Activated CD4-positive, CD25-positive, alpha-beta regulatory T cell (primary cell): ENCODE measurements at places on chromosomes 3 and 15.

GRCh38 chr3:27646896-27647295 is 75.2 kb downstream of the EOMES start:
- no peak for DNase-seq

- no peak for DNase-seq
These were observed 33.6 kb downstream of the RAF1 start for GRCh38 chr3:12630292-12630691.

- no peak for DNase-seq
These were observed 580 bp upstream of the MAGEF1 start for GRCh38 chr3:184712248-184713039.

DNA sequence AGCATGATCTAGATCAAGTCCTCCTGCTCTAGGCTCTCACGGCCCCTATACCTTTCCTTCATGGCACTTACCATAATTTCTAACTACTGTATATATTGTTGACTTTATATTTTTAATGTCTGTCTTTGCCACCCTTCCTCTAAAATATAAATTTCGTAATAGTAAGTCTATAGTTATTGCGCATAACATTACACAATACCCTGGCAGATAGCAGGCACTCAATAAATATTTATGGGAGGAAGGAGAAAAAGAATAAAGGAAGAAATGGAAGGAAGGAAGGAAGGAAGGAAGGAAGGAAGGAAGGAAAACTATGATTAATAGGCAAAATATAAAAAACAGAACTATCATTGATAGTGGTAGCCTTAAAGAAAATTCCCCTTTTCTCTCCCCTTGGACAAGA is 190.3 kb upstream of the LMCD1 start:
- DNase-seq = no peak

GRCh38 chr15:77012868-77013267 is 17.9 kb downstream of the PSTPIP1 start:
- no peak for DNase-seq

- no peak for DNase-seq
These were observed 171.9 kb downstream of the SYNPR start for GRCh38 chr3:63450023-63450422.

GRCh38 chr3:142726017-142726416 is 2.2 kb downstream of the TRPC1 start:
- no peak for DNase-seq

GRCh38 chr3:171533702-171534101 is 73.5 kb upstream of the TNIK start:
- DNase-seq = no peak

DNA sequence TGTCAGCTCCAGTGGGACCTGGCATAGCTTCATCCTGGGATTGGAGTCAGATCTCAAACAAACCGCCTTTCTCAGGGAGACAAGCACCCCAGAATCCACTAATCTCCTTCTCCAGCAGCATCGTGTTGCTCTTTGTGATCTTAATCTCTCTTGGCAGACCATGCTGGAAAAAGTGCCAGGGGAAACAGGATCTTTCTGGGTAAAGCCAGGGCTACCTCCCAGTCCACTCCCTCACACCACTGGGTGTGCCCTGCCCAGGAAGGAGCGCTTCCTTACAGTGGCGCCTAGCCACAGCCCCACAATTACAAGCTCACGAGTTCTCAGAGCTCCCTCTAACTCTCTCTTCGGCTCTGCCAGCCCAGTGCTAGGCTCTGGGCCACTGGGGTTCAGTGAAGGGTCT is 32.2 kb downstream of the RPLP1 start:
- DNase-seq = no peak

- no peak for DNase-seq
These were observed 7.9 kb downstream of the WDR5B start for GRCh38 chr3:122407946-122408345.

DNA sequence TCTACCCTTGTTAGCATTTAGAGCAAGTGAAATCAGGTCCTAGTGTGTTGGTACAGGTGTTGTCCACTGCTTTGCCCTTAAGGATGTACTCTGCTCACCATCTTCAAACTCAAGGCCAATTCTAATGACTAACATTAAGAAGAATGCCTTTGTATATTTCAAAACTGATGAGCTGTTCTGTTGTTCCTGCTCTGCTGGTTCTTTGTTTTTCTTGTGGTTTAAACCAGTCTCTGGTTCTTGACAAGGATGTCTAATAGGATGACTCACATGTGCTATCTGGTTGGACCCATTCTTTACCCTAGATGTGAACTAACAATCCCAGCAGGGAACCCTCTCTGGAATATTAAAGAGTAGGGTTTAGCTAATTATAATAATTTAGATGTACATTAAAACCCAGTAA is 17.3 kb downstream of the ABHD5 start:
- DNase-seq = no peak

- no peak for DNase-seq
These were observed 101.6 kb downstream of the MOBP start for GRCh38 chr3:39569095-39569494.

DNA sequence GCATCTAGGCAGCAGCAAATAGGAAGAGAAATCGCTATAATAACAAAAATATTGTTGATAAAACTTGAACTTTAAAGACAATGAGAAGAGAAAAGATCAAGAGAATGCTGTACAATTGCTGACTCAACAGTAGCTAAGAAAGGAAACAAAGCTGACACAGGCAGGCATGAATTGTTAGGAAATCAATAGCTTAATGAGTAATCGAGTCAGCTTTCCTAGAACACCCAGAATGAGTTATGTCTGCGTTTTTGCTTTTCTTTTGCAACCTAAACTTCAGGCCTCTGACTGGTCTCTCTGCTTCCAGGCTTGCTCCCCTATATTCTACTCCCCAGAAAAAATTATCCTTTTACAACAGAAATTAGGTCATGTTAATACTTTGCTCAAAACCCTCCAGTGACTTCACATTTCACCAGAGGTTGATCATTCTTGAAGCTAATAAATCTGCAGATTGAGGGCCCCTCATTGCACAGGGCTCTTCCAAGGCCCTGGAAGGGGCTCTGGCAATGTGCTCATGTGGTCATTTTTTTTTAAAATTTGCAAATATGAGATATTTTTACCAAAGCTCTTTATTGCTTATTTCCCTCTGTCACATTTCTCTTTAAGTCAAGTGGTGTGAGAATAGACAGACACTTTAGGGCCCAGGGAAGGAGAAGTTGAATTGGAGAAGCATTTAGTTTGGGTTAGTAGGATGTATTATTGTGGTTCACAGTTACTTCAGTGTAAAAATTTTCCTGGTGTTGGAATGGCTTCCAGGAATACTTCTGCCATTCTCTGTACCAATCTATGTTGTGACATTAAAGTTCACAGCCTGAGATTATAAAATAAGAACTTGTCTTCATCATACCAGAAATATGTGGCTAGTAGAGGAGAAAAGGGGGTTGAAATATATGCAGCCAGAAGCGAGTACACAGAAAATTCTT is 116.3 kb downstream of the TMCO5A start:
- DNase-seq = no peak

DNA sequence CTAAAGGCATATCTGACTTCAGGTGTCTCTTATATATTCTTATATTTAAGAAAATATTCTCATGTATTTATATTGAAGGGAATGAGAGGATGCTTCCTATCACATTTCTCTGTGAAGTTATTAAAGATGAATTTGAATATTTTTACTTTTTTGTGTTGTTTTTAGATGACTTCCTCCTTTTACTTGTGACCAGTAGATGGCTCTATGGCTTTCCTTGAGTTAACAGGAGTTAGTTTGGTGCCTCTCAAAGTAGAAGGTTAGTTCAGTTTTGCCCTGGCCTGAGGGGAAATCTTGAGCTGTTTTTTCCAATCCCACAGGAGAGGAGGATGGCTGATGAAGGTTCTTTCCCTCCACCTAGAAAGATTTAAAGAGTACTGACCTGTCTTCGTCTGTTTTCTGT is 80.7 kb downstream of the SQOR start:
- DNase-seq = no peak

DNA sequence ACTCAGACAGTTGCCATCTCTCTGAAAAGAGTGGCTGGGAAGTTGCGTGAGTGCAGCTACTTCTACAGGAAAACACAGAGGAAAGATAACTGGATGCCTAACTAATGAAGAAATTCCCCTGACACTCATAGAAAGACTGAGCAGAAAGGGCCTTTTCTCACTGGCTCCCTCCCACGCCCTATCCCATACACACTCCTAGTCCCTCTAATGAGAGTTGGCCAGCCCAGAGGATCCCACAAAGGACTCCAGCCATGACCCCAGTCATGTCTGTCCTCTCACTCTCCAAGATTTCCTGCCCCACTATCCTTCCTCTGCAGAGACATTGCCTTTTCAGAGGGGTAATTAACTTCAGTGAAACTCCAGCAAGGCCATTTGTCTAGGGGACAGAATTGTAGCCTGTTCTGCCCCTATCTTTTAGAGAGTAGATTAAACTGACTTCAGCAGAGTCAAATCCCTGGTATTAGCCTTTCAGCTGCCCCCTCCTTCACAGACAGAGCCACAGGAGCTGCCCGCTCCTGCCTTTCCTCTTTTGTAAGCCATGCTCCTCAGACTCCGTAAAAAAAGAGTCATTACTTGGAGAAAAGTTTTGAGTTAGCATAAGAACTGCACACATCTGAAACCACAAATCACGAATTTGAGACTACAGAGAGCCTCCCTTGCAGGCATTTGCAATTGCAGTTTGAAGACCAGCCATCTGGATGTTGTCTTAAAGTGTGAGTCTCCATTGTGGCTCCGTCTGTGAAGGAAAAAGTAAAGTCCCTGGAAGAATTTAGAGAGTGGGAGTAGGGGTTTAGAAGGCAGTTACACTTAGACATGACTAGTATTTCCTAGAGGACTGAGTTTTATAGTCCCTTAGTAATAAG is 129.1 kb upstream of the SEMA6D start:
- DNase-seq = no peak

DNA sequence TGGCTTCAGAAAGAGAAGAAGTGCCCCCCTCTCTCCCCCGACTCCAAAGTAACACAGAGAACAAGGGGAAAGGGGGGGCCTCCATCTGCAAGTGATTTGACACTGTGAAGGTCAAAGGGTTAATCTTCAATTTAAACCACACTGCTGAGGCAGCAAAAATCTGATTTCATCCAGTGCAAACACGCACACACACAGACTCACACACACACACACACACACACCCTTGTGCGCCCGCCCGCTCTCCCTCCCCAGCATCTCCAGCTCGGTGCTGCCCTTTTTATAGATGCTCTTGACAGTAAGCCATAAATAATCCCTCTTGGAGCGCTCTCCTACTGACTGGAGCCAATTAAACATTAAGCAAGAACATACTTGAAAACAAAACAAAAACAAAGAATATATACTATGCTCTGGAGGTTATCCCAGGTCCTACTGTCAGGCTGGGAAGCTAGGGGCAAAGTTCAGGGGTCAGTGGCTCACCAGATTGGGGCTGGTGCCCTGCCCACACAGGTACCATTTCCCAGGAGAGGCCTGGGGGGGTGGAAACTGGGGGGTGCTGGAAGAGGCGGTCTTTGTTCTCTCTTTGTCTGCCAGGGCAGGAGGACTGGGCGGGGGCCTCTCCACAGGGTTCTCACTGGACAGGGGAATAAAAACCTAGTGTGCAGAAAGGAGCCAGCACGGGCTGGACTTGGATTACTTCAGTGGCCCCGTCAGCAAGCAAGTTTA is 16.3 kb downstream of the BMF start:
- no peak for DNase-seq

DNA sequence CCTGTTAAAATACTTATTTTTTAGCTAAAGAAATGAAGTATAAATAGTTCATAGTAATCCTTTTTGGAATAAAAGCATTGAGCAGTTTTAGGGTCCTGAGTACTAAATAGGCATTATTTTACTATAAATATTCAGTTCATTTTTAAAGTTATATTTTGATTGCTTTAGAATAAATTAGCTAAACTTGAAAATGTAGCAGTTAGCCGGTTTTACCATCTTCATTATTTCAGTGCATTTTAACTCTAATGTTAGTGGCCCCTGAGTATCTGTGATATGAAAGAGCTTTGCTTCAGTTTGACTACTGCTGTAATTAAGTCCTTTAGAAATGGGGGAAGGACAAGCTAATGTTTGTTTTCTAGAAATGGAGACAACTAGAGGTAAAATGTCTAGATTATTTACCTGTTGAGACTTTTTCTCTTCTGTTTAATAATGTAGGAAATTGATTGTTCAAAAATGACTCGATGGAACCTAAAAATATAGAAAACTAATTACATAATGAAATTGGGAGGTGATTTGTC is 3.6 kb downstream of the SMC4 start:
- DNase-seq = no peak

- DNase-seq = no peak
These were observed 248.1 kb upstream of the STAC start for GRCh38 chr3:36132214-36132613.

DNA sequence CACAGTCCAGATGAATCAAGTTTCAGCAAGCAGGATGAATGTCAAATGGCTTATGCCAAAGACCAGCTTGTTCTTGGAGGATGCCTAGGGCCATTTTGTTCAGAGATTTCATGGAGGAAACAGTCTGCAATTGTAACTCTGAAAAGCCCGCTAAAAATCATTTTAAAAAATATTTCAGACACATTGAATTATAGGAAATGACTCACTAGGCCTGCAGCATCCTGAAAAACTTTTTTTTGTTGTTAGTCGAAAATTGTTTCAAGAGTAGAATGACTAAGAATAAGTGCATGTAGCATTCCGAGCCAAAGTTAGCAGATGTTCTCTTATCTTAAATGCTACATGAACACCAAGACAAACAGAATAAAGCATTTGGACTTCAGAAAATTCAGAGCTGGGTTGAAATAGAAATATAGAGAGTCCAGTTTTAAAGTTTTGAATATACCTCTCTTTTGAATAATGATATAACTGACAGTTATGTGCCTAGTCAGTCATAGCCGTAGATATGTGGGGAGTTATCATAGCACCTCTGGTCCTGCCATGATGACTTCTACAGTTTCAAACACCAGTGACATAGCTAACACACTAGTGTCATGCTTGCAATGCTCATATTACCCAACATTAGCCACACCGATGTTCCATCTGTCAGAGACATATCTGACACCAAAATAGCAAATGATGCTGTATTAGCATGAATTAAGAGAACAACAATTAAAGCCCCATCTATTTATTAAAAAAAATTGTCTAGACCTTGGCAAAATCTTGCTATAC is 1462.8 kb upstream of the GBE1 start:
- DNase-seq = no peak

DNA sequence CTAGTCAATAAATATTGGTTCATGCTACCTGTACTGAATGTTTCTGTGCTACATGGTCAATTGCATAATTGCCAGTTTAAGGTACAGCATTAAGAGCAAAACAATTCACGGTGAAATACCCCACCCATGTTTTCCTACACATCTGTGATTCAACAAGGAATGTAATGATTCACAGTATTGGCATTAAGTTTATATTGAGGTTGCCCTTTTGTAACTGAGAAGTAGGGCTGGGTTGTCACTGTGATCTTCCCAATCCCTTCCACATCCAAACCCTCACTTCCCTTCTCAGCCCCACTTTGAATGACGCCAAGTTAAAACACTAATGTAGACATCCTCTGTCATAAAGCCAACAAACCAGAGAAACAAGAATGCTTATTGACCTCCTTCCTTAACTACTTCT is 112.0 kb upstream of the TJP1 start:
- DNase-seq = no peak

DNA sequence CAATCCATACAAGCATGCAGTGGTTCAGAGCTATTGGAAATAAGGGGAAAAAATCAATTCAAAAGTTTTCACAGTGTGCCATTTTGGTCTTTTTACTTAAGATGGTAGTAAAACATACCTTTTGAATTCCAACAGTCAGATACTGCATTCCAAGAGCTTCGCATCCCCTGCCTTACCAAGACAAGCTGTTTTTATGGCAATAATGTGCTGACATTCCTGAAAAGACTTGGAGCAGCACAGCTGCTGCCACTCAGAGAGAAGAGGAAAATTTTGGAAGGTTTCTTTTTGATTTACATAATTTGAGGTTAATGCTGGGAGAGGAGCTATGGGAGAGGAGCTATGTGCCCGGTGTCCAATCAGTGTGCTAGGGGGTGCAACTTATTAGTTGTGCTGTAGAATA is 148.3 kb downstream of the FEZF2 start:
- DNase-seq = no peak

- DNase-seq = no peak
These were observed 183.9 kb downstream of the PDCD6IP start for GRCh38 chr3:33982269-33982798.
